ENCODE measurements at places on chromosomes 5 and 9.
A peak's percentile ranks its signal among the peaks of the same experiment; 100 is the strongest.

- DNase-seq, result peak; percentile 53
These were observed 96.3 kb downstream of the CD180 start for GRCh38 chr5:67100301-67100700.

- no peak for DNase-seq
These were observed 200.4 kb downstream of the FOXD4L6 start for GRCh38 chr9:40927851-40928802.

- peak; percentile 3 for DNase-seq
These were observed 1.0 kb downstream of the GGTA1 start for GRCh38 chr9:121498487-121499176.

DNA sequence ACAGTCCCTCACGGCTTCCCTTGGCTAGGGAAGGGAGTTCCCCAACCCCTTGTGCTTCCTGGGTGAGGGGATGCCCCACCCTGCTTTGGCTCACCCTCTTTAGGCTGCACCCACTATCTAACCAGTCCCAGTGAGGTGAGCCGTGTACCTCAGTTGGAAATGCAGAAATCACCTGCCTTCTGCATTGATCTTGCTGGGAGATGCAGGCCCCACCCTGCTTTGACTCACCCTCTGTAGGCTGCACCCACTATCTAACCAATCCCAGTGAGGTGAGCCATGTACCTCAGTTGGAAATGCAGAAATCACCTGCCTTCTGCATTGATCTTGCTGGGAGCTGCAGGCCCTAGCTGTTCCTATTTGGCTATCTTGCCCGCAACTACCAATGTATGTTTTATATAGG, 44.7 kb downstream of the CCL28 start:
- DNase-seq, result no peak

- DNase-seq, result no peak
These were observed 16.8 kb downstream of the CD180 start for GRCh38 chr5:67179697-67180361.

GRCh38 chr9:61666310-61666709, 476.5 kb downstream of the SPATA31A7 start:
- no peak for DNase-seq

DNA sequence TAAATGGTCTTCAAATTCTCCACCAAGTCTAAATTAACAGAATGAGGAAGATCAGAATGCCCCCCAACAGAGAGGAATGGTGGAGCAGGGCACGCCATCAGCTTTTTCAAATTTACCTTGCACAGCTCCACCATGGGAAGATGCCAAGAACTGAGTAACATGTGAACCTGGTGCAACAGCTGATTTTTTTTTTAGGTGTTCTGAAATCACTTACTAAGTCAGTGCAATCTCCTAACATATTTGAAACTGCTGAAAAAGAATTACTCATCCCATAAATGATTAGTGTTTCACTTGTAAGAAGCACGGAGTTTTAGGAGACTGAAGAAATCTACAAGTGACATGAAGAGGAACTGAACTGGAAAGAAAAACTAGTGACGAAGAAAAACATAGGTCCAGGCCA, 5.1 kb downstream of the TMEM245 start:
- no peak for DNase-seq

- no peak for DNase-seq
These were observed 38.4 kb downstream of the EGR1 start for GRCh38 chr5:138503487-138504270.

GRCh38 chr9:116267021-116267420, 113.4 kb downstream of the PAPPA start:
- no peak for DNase-seq

DNA sequence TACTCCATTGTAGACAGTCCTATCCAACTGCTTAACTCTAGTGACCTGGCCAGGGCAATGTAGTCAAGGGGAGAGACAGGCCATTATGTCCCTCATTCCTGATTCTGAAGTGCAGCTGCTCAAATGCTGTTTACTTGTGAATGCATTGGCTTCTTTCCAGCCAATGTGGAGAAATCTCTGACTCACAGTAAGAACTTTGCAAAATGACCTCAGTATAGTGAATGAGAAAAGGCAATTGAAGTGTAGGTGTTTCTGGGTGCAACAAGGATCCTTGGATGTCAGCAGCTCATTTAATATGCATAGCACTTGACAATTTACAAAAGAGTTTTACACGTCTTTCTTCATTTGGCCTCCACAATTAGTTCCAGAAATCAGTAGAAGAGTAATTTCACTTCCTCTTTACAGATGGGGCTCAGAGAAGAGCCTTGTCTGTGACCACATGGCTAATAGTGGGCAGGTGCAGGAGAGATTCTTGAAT, 367.2 kb downstream of the OSTF1 start:
- DNase-seq, result no peak

All from activated CD4-positive, alpha-beta T cell treated with anti-CD3 and anti-CD28 coated beads, Interleukin-2, amount 50 U/mL, for 48 hours (primary cell).